Glutamatergic neuron (in vitro differentiated cells): ENCODE measurements at places on chromosomes 6 and 20. TPM values are rescaled to one million over a fixed set of nuclear protein-coding genes. Genes with fewer than 3 reads are reported as not detected.

GRCh38 chr6:1739220-1739619 is 129.5 kb downstream of the FOXC1 start:
- no peak for DNase-seq

DNA sequence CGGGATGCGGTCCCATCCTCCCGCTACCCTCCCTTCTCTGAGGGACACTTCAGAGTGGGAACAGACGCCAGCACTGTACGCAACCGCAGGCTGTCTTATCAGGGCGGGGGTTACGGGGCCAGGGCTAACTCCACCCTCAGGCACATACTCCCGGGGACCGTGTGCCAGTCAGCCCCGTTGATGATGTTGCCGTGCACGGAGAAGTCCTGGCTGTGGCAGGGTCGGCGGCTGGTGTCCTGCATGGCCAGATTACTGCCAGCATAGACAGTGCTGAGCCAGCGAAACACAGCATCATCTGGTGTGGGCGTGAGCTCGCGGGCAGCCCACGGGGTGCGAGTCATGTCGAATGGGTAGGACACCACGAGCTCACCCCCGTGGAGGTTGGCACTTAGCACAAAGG is 5.0 kb downstream of the CPXM1 start:
- DNase-seq = no peak

GRCh38 chr20:62089393-62089792 is 23.7 kb upstream of the TAF4 start:
- no peak for DNase-seq

DNA sequence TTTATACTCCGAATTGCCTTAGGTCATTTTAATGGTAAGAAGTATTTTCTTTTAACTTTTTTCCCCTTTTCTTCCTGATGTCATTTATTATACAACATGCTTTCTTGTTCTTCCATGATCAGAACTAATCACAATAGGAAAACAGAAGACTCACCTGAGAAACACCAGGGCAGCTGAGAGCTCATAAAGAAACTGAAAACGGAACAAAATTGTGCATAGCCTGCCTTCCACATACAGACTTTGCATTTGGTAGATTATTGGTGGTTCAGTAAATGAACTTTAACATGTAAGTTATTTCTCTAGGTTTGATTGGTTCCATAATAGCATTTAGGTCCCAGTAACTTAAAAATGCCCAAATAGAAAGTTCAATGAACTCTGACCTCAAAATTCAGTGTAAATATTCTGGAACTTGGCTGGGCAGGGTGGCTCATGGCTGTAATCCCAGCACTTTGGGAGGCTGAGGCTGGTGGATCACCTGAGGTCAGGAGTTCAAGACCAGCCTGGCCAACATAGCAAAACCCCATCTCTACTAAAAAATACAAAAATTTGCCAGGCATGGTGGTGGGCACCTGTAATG is 161.1 kb upstream of the DTNBP1 start:
- DNase-seq = no peak

- DNase-seq = no peak
These were observed 114.9 kb upstream of the ATXN1 start for GRCh38 chr6:16876201-16876600.

Gene ZKSCAN8
- total RNA-seq = 37.4 TPM
